Karpas-422 (cell line): ENCODE measurements at places on chromosomes 4 and X.

DNA sequence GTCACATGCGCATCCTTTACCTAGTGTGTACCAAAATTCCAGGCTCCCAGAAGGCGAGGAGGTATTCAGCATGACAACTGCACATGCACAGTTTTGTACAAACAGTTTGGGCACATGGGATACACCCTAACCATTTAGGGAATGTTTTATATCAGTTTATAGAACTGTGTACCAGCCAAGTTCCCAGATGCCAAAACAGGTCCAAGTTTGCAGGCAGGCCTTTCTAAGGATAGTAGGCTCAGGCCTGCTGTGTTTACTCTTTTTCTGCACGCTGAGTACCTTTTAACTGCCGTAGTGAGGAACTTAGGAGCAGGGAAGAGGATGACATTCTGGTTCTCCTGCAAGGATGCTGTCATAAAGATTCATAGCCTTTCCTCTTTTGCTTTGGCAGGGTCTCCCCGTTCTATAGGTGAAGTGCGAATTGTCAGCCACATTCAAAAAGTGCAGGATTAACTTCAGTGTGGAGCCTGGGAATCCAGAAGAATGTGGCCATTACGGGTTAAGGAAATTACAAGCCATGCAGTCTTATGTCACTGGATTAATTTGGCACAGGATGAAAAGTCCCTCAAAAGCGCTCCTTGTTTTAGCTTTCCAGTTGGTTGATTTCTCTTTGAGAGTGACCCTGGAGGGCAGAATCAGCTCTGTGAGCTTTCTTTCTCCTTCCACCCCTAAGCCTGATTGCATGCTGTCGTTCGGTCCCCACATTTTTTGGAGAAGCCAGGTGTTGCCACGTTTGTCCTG, 259.8 kb downstream of the ARHGAP10 start:
- no peak for DNase-seq

DNA sequence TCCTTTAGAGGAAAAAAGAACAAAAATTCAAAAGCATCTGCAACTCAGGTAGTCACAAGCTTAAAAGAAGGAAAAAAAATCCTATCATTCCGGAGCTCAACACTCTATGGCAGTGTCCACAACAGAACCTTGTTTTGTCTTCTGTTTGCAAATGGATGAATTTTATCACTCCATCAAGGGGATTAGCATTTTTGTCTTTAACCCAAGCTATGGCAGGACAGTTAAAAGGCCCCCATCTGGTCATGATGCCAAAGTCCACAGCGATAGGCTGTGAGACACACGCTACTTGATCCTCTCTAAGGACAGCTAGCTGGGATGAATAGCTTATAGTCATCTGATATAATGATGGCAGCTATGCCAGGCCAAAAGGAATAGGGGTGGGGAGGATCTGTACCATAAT, 16.6 kb downstream of the AMER1 start:
- no peak for DNase-seq

- no peak for DNase-seq
Measured at GRCh38 chr4:43423276-43423675, 530.8 kb downstream of the GRXCR1 start.

- no peak for DNase-seq
Measured at GRCh38 chrX:100829730-100830129, 9.5 kb downstream of the CSTF2 start.

DNA sequence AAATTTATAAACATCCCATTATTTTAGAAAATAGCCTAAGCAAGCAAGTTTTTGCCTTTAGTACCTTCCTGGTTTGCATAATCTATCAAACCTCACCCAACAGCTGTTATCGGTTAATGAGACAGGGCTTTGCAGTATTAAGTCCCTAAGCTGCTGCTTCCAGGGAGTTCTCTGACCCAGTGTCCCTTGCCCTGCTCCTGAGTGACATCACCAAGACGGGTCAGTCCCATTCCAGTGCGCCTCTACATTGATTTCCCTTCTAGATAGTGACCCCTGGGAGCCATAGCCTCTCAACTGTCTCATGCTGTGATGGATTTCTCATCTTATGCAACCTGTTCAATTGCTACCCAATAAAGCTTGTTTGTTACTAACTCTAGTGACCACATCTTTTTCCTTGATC, 410.4 kb downstream of the SPOCK3 start:
- DNase-seq: no peak

DNA sequence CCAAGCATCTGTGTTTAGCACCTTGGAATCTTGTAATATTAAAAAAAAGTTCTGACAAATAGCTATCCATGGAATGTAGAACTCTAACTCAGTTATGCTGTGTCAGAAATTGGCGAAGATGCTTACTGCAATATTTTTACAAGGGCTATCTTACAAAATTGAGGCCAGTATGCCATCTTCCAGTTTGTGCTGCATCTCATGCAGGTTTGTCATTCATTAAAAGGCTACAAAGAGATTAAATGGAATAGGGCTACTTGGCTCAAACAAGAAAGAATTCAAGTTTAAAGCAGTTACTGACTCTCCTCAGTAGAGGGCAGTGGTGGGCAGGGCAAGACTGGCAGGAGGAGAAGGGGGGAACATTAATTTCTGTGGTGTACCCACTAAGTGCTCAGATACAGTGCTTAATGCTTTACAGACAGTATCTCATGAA, 66.5 kb downstream of the SHROOM4 start:
- DNase-seq: peak; percentile 77

DNA sequence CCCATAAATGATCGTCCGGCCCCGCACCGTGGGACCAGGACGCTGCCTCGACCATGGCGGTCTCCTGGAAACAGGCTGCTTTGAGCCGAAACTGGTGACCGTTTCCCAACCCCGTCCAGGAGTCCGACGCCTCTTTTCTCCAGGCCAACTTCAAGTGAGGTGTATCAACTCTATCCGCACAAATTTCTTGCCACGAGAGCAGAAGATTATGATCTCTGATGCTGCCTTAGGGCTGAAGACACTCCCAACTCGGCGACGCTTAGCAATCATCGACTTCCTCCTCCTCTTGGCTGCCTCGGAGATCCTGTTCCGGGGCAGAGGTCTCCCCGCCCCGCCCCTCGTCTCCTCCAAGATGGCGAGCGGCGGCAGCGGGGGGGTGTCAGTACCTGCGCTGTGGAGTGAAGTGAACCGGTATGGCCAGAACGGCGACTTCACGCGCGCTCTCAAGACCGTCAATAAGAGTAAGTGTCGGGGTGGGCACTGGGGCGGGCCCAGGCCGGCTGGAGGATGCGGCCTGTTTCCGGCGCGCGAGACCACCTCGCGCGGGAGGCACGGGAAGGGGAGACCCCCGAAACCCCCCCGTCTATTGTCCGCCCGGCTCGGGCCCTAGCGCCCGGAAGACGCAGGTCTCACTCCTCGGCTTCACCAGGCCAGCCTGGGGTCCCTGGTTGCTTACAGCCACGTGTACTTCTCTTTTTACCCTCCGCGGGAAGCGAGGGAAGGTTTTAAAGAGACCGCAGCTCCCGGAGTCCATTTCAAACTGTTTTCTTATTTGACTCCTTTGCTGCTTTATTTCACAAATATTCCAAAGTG, at the start of gene SRP72:
SRP72 (plus strand) TSS at position 334 of the 813 bp plus-strand sequence; CDS start at position 353, 19 bp downstream.
- peak; percentile 95 for DNase-seq

- DNase-seq: no peak
Measured at GRCh38 chr4:76197971-76198410, 15.6 kb downstream of the SCARB2 start.
